Activated CD8-positive, alpha-beta T cell treated with anti-CD3 and anti-CD28 coated beads for 36 hours (primary cell): ENCODE measurements at places on chromosomes 7 and 10.

DNA sequence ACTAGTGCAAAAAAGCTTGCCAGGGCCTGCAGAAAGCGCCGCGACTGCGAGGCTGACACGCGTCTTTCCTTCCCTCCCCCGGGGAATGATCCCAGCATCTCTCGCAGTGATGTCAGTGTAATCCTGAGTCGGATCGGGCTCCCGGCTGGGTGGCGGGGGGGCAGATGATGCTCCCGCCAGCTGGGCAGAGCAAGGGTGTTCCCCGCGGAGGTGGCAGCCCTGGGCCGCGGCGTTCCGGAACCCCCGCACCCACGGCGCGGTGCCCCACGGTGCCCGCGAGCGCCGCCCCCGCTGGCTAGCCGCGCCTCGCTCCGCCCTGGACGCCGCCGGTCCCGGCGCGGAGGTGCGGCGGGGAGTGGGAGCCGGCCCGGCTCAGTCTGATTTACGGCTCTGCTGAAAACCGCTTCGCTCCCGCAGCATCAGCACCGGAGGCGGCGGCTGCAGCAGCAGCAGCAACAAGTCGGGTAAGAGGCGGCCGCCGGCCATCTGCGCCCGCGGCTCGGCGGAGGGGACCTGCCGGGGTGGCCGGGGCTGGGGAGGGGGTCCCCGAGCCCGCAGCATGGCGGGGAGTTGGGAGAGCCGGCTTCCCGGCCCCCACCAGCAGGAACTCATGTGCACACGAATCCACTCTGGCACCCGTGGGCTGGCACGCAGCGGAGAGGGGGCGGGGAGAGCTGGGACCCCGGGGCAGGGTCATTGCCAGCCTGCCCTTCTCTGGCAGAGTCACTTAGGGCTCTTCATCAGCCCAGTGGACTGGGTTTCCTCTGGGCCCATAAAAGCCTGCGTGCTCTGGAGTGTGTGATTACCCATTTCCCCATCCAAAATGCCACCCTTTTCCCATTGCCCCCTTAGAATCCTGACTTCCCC, at the start of gene ZNF365:
Gene ZNF365 (plus strand): TSS at position 375 of the 867 bp plus-strand sequence. CDS start 1,825 bp downstream, outside the sequence.
- peaks cover 26% of the 10 kb centered on the region for H3K27me3 ChIP-seq
- H3K36me3 ChIP-seq = no peaks in the 10 kb centered on the region
- H3K4me1 ChIP-seq = peaks cover 7% of the 10 kb centered on the region
- H3K27ac ChIP-seq = no peak within 1 kb of the TSS

GRCh38 chr7:55260171-55260570, 105.0 kb upstream of the LANCL2 start:
- H3K27ac ChIP-seq = no peak overlapping the region
- DNase-seq = no peak
- no peaks in the 10 kb centered on the region for H3K36me3 ChIP-seq
- peaks cover 3% of the 10 kb centered on the region for H3K4me1 ChIP-seq
- peaks cover 20% of the 10 kb centered on the region for H3K27me3 ChIP-seq

DNA sequence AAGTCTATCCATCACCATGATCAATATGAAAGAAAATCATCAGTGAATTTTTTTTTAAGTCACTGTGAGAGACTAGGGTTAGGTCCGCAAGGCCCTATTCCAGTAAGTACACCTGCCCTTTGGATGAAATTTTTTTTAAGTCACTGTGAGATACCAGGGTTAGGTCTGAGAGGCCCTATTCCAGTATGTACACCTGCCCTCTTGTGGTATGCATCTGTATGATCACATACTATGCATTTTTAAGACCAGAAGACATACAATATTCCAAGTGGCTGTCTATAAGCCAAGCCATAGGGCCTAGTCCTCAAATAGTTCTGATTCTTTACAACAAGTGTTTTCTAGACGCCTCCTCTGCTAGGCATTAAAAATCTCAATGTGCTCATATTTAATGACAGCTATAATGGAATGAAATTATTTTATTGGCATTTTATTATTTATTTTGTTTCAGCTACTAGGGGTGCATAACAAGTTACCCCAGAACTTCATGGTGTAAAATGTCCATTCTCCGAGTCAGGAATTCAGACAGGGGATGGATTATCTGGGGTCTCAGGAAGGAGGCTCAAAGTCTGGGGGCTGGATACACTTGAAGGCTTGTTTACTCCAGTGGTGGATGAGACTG, 53.1 kb downstream of the TEX36 start:
- DNase-seq = no peak
- no peak overlapping the region for H3K27ac ChIP-seq
- peaks cover 6% of the 10 kb centered on the region for H3K27me3 ChIP-seq
- H3K36me3 ChIP-seq = no peaks in the 10 kb centered on the region

DNA sequence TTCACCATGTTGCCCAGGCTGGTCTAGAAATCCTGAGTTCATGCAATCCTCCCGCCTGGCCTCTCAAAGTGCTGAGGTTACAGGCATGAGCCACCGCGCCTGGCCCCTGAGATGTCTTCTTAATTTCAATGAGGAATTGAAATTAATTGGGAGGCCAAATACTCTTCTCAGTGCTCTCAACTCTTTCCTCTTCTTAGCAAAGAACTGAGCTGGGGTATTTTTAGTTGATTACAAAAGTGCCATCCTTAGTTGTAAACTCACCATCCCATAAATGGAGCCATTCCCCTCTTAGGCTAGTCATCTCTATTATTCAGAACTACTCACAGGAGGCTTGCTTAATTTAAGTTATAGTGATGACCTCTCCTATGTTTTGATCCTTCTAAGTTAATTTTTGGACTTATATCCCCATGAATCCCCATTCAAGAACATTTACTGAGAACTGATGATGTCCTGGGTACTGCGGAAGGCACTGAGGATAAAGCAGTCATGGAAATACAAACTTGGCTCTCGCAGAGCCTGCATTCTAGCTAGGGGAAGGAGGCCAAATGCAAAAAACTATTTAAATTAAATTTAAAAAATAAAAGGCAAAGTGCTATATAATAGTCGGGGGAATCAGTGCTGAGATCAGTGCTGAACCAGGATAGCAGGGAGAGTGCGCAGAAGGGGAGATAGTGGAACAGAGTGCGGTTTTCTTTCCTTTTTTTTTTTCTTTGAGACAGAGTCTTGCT, 145.3 kb downstream of the SFMBT2 start:
- H3K27ac ChIP-seq = no peak overlapping the region
- no peaks in the 10 kb centered on the region for H3K27me3 ChIP-seq
- peaks cover 14% of the 10 kb centered on the region for H3K36me3 ChIP-seq

DNA sequence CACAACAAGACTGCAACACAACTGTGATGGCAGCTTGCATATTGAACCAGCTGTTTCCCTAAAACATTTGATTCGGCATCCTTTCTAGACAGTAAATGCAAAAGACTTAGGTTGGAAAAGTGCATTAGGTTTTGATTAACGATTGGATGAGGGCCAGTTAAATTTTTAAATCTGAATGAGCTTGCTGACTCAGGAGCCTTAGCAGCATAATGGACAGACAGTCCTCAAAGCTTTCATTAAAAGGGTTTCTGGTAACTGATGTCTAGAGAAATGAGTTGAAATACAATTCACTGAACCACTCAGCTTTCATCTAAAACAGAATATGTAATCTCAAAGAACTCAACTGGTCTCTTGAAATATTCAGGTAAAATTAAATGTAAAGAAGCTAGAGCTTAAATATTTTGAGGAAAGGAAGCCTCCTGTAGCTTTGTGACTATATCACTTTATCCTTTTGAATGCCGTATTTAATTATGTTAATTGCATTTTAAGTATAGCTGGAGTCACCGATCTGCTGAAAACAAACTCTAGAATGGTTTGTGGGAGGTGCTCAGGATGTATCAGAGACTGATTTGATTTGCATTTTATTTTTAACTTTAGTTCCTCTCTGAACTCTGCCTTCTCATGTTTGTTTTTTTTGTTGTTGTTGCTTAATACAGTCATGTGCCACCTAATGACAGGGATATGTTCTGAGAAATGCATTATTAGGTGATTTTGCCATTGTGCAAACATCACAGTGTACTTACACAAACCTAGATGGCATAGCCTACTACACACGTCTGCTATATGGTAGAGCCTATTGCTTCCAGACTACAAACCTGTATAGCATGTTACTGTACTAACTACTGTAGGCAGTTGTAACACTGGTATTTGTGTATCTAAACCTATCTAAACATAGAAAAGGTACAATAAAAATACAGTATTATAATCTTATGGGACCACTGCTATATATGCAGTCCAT, 29.2 kb upstream of the ATRNL1 start:
- no peak overlapping the region for H3K27ac ChIP-seq
- H3K36me3 ChIP-seq = no peaks in the 10 kb centered on the region
- H3K27me3 ChIP-seq = peaks cover 17% of the 10 kb centered on the region

GRCh38 chr10:49377256-49377655, 18.6 kb downstream of the DRGX start:
- no peak overlapping the region for H3K4me3 ChIP-seq
- H3K4me1 ChIP-seq = no peaks in the 10 kb centered on the region
- H3K36me3 ChIP-seq = no peaks in the 10 kb centered on the region
- H3K27me3 ChIP-seq = peaks cover 3% of the 10 kb centered on the region
- no peak for DNase-seq

GRCh38 chr7:54426406-54426805, 115.8 kb upstream of the VSTM2A start:
- H3K27ac ChIP-seq = no peak overlapping the region
- no peaks in the 10 kb centered on the region for H3K27me3 ChIP-seq
- DNase-seq = no peak
- H3K4me3 ChIP-seq = no peak overlapping the region
- no peaks in the 10 kb centered on the region for H3K36me3 ChIP-seq

DNA sequence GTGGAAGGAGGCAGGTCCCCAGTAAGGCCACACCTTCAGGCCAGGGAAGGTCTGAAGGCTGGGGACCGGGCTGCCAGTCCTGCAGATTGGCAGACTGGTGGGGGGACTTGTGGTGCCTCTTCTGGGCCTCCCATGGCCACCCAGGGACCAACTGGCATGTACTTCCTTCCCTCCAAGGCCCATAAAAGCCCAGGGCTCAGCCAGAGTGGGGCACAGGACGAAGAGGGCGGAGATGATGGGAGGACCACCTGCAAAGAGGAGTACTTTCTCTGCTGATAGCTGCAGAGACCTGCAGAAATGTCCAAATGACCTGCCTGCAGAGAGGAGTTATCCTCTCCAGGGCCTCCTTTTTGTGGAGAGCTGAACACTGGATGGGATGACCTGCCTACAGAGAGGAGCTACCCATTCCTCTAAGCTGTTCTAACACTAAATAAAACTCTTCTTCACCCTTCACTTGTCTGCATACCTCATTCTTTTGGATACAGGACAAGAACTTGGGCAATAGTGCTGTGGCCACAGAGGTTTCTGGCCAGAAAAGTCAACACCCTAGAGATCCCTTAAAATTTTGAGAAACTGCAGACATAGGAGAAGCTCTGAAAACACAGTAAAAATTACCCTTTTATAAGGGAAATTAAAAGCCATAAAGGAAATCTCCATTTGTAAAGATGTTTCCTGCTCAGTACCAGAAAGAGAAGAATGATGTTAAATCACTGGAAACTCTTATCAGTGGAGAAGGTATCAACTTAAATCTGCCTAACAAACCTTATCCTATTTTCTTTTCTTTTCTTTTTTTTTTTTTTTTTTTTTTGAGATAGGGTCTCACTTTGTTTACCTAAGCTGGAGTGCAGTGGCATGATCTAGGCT, 20.7 kb upstream of the PRF1 start:
- no peak for DNase-seq
- no peaks in the 10 kb centered on the region for H3K36me3 ChIP-seq
- H3K27me3 ChIP-seq = no peaks in the 10 kb centered on the region
- H3K27ac ChIP-seq = no peak overlapping the region
- peaks cover 13% of the 10 kb centered on the region for H3K4me1 ChIP-seq

- no peaks in the 10 kb centered on the region for H3K4me1 ChIP-seq
- no peak for DNase-seq
- no peak overlapping the region for H3K27ac ChIP-seq
- H3K36me3 ChIP-seq = no peaks in the 10 kb centered on the region
- no peak overlapping the region for H3K4me3 ChIP-seq
These were observed 141.3 kb upstream of the SP8 start for GRCh38 chr7:20927976-20928375.
